ENCODE measurements at places on chromosomes 3 and 15.

DNA sequence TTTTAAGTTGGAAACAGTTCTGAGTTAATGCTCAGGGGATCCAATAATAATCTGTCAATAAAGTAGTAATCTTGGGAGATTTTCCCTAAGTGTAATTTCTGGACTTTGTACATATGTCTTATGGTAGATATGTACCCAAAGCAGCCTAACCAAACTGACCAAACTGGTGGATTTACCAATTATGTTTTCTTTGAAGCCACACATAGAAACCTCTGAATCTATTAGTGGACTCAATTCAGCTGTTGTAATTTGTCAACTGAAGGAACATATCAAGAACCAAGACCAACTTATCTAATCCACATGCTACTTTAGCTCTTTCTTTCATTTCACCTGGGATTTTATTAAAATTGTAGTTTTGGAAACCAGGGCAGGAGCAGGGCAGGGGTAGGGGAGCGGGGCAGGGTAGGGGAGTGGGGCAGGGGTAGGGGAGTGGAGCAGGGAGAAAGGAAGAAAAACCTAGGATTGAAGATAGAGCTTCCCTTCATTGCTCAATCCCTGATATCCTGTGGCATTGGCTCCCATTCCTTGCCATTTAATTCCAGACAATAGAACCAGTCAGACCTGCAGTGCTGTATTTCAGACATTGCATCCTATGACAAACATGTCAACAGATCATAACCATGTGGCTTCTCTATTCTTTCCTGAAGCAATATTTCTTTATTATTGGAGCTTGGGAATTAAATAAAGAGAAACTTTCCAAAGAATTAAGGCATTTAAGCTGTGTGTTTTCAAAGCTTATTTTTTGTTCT, 101.8 kb downstream of the NFKBIZ start:
- peaks cover 25% of the 10 kb centered on the region for H3K4me1 ChIP-seq
- H3K4me3 ChIP-seq: no peak overlapping the region
- no peak for DNase-seq
- peaks cover 5% of the 10 kb centered on the region for H3K36me3 ChIP-seq
- peak overlapping the region; percentile 56 for H3K27ac ChIP-seq

DNA sequence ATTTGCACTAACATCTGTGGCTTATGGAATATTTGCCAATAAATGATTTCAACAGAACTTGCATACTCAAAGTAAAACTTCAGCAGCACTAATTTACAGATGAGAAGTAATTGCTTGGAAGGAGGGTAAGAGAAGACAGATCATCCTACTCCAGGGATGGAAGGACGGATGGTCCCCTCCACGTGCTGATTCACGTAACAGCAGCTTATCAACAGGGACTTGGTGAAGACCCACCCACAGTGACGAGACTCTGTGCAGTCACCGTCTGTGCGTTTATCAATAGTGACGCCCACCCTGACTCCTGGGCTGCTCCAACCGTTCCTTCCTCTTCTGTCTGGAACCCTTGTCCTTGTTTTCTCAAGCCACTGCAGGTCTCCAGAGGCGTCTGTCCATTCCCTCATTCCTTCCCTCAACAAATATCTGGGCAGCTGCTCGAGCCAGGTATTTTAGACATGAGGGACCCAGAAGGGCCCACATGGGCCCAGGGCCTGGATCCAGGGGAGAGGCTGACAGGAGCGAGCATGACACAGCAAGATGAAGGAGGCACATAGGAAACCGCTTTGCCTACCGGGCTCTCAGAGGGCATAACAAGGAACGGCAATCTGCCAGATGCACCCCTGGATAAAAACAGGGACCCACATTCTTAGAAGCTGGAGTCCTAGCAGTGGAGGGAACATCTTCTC, 33.3 kb downstream of the PCSK6 start:
- no peak overlapping the region for H3K27ac ChIP-seq
- DNase-seq: no peak
- H3K4me3 ChIP-seq: no peak overlapping the region
- peaks cover 22% of the 10 kb centered on the region for H3K4me1 ChIP-seq
- peaks cover 43% of the 10 kb centered on the region for H3K27me3 ChIP-seq

- H3K36me3 ChIP-seq: no peaks in the 10 kb centered on the region
- H3K4me3 ChIP-seq: no peak overlapping the region
- no peak for DNase-seq
- no peak overlapping the region for H3K27ac ChIP-seq
- no peaks in the 10 kb centered on the region for H3K4me1 ChIP-seq
These were observed 74.3 kb downstream of the TJP1 start for GRCh38 chr15:29747837-29748417.

DNA sequence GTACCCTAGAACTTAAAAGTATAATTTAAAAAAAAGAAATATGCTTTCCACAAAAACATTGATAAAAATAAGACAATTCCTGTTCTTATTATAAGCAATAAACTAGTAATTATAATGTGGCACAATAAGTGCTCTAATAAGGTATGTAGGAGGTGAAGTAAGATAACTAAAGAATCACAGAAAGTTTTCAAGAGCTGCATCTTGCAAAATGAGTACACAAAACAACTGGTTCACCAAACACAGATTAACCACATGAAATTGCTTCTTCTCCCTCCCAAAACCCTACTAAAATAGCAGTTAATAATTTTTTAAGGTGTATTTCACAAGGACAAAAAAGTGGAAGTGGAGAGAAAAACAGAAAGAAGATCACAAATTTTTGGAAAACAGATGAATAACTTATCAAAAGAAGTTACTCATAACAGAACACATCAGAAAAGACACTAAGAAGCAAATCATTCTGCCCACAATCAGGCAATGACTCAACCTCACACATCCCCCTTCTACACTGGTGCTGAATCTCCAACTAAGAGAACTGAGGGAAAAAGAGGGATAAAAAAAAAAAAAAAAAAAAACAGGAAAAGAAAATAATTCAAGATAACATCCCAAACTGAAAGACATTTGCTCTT, 64.2 kb downstream of the TBC1D5 start:
- H3K4me1 ChIP-seq: peaks cover 11% of the 10 kb centered on the region
- H3K4me3 ChIP-seq: no peak overlapping the region
- no peaks in the 10 kb centered on the region for H3K27me3 ChIP-seq
- no peak overlapping the region for H3K27ac ChIP-seq

- H3K4me1 ChIP-seq: peaks cover 3% of the 10 kb centered on the region
- no peak overlapping the region for H3K27ac ChIP-seq
- H3K36me3 ChIP-seq: peaks cover 27% of the 10 kb centered on the region
- no peak for DNase-seq
- no peak overlapping the region for H3K4me3 ChIP-seq
These were observed 79.7 kb downstream of the SEC22A start for GRCh38 chr3:123281406-123281805.

GRCh38 chr15:35150361-35150760, 65.3 kb upstream of the NANOGP8 start:
- DNase-seq: no peak
- H3K27me3 ChIP-seq: peaks cover 11% of the 10 kb centered on the region
- H3K4me3 ChIP-seq: no peak overlapping the region
- no peak overlapping the region for H3K27ac ChIP-seq

- DNase-seq: no peak
- no peaks in the 10 kb centered on the region for H3K4me1 ChIP-seq
- H3K36me3 ChIP-seq: peaks cover 32% of the 10 kb centered on the region
- peak overlapping the region; percentile 95 for H3K27ac ChIP-seq
- peak overlapping the region; percentile 62 for H3K4me3 ChIP-seq
- no peaks in the 10 kb centered on the region for H3K27me3 ChIP-seq
These were observed 33.4 kb downstream of the SMAD3 start for GRCh38 chr15:67098768-67099282.

DNA sequence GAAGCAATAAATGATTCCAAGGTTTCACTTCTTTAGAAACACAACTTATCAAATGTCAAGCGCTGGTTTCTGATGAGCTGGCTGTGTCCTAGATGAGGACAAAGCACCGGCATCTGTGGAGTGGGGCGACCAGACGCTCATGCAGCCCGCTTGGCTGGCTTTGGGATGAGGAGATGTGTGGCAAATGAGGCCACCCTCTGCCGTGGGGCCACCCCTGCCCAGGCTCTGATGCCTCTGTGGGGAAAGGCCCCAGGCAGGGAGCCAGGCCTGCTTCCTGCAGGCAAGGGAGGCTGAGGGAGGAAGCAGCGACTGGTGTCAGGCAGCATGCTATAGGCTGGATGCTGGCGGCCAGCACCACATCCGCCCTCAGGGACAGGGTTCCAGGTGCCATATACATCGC, 102.9 kb downstream of the HERC2 start:
- no peak overlapping the region for H3K4me3 ChIP-seq
- H3K36me3 ChIP-seq: peaks cover 31% of the 10 kb centered on the region
- DNase-seq: no peak
- no peak overlapping the region for H3K27ac ChIP-seq
- no peaks in the 10 kb centered on the region for H3K27me3 ChIP-seq

DNA sequence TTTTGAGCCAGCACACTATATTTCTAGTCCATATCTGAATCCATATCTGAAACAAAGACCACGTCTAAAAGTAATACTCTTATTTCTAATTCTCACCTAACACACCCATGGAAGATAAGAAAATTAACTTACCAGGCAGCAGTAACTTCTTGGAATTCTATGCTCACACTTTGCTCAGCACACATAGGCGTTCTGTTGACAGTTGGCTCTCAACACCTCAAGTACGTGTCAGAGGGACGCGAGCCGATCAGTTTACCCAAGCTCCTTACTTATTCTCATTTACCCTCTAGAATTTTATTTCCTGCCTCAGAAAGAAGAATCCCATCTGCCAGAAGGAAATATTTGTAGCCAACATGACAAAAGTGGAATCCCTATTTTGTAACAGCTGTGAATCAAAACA, 911.9 kb downstream of the FHIT start:
- H3K27me3 ChIP-seq: no peaks in the 10 kb centered on the region
- DNase-seq: no peak
- no peak overlapping the region for H3K4me3 ChIP-seq
- H3K27ac ChIP-seq: no peak overlapping the region
- no peaks in the 10 kb centered on the region for H3K36me3 ChIP-seq

DNA sequence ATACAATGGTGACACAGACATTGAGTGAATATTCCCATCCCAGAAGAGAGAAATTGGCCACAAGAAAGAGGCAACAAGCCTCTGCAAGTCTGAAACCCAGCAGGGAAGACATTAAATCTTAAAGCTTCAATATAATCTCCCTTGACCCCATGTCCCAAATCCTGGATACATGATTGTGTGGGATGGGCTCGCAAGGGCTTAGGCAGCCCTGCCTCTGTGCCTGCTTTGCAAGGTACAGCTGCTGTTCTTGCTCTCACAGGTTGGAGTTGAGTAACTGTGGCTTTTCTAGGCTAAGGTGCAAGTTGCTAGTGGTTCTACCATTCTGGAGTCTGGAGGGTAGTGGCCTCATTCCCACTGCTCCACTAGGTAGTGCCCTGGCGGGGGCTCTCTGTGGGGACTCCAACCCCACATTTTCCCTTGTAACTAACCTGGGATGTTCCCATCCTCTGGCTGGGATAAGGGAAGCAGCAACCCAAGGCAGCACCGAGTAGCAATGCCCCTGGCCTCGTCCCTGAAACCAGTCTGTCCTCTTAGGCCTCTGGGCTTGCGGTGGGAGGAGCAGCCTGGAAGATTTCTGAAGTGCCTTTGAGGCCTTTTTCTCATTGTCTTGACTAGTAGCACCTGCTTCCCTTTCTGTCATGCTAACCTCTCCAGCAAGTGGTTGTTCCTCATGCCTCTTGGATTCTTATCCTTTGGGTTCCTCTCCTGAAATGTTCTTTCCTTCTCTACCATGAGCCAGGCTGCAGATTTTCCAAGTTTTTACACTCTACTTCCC, 90.0 kb downstream of the FAM174B start:
- no peaks in the 10 kb centered on the region for H3K27me3 ChIP-seq
- no peak overlapping the region for H3K27ac ChIP-seq
- no peak for DNase-seq
- no peaks in the 10 kb centered on the region for H3K36me3 ChIP-seq

- H3K27ac ChIP-seq: no peak overlapping the region
- no peak overlapping the region for H3K4me3 ChIP-seq
- H3K27me3 ChIP-seq: no peaks in the 10 kb centered on the region
- DNase-seq: no peak
- no peaks in the 10 kb centered on the region for H3K4me1 ChIP-seq
These were observed 43.9 kb downstream of the SOX14 start for GRCh38 chr3:137807998-137808397.

- no peak overlapping the region for H3K4me3 ChIP-seq
- no peaks in the 10 kb centered on the region for H3K36me3 ChIP-seq
- H3K27me3 ChIP-seq: no peaks in the 10 kb centered on the region
- H3K27ac ChIP-seq: no peak overlapping the region
- no peaks in the 10 kb centered on the region for H3K4me1 ChIP-seq
- DNase-seq: no peak
These were observed 81.8 kb upstream of the GRM7 start for GRCh38 chr3:6779140-6779539.

DNA sequence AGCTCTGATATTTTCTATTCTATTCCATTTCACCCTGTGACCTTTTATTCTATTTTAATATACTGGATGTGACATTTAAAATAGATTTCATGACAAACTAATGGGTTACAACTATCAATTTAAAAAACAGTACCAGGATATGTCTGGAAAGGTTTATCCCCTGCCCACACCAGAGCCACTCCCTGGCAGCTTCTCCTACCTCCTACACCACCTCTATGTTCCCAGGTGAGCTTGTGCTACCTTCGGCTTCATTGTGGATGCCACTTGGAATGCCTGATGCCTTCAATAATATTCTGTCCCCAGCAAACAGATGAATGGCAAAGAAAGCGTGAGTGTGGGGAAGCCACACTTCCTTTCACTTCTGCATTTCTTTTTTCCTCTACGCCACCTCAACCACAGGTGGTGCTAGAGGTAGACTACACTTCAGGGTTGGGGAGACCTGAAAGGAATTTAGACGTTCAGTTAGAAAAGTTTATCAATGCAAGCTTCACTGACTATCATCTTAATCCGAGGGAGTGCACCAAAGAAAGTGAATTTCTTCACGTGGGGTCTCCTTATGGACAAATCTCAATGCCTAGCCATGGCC, 213.0 kb downstream of the SSR3 start:
- H3K36me3 ChIP-seq: no peaks in the 10 kb centered on the region
- H3K4me1 ChIP-seq: peaks cover 8% of the 10 kb centered on the region
- peak overlapping the region; percentile 48 for H3K27ac ChIP-seq
- peak; percentile 58 for DNase-seq

DNA sequence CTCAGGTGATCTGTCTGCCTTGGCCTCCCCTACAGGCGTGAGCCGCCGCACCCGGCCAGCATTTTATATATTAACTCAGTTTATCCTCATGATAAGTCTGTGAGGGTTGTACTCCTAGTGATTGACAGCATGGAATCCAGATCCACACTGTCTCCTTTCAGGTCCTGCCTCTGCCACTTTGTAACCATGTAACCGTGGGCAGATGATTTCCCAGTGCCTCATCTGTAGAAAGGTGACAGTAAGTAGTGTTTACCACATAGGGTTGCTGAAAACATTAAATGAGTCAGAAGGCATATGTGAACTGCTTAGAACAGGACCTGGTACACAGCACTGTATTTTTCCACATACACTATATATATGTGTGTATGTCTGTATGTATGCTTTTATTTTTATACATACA, 2.4 kb downstream of the FYTTD1 start:
- H3K27me3 ChIP-seq: no peaks in the 10 kb centered on the region
- DNase-seq: no peak
- peaks cover 38% of the 10 kb centered on the region for H3K36me3 ChIP-seq

Measured in stimulated activated naive B cell treated with anti-CD40 and anti-IgM and Interleukin-4, amounts not matched to agents 10 μg/mL and 1 μg/mL and 100 μg/mL, for 72 hours (primary cell).